ENCODE measurements at places on chromosomes 2 and 18.

DNA sequence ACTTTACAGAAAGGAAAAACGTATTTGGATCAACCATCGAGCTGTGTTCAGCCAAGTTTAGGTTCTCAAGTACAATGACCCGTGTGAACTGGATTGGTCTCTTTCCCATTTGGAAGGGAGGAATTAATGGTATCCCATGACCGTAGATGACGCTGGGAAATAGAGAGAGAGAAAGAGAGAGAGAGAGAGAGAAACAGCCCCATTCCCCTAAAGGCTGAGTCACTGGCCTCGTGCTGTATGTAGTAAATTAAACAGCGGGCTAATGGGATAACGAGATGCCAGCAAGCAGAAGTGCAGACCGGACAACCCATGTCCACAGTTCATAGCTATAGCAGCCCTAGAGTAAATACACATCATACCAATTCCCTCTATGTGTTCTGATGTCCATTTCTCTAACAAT lies 99.6 kb downstream of the BCL11A start:
- DNase-seq: no peak

DNA sequence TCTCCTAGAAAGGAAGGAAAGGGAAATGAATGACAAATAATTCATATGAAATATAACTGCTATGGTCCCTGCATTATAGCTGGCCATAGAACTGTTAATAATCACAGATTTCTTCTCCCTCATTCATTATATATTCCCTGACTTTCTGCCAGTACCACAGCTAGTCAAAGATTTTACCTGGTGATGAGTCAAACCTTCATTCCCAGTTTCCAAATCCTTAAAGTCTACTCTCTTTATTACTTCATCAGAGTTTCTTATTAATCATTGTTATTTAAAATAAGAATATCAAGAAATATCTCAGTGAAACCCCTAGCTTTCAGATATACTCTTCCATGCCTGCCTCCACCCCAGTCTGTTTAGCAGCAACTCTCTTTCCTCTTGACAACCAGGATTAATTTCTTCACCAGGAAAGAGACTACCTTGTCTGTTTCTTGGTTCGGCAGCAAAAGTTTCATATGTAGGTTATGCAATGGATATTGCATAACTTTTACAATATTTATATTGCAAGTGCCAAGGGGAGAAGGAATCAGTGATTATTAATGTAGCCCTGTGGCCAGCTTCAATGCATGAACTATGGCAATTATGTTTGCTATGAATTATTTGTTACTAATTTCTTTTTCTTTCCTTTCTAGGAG lies 533.8 kb downstream of the FBXO15 start:
- DNase-seq: no peak

DNA sequence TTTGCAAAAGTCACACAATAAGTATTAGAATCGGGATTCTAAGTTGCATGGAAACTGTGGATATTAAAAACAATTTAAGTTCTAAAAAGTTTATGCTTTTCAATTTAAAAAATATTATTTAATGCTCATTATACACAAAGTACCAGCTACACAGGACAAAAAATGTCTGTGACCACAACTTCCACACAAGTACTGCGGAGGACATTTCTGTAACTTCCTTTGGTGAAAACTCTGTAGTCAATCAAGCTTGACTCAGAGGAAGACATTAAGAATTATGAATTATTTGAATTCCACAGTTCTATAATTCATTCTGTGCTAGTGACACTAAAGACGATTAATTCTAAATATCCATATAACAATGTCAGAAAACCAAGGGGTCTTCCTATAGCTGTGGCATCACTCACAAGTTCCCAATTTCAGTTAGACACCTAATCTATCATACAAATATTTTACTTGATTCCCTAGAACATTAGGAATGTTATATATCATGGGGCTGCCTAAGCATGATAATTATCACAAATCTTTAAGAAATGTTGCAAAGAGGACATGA lies 120.5 kb downstream of the AFF3 start:
- DNase-seq: no peak

- DNase-seq: no peak
Observed at GRCh38 chr2:59930430-59930829, 623.0 kb downstream of the BCL11A start.

GRCh38 chr2:198096965-198097364 lies 292.6 kb downstream of the PLCL1 start:
- no peak for DNase-seq

DNA sequence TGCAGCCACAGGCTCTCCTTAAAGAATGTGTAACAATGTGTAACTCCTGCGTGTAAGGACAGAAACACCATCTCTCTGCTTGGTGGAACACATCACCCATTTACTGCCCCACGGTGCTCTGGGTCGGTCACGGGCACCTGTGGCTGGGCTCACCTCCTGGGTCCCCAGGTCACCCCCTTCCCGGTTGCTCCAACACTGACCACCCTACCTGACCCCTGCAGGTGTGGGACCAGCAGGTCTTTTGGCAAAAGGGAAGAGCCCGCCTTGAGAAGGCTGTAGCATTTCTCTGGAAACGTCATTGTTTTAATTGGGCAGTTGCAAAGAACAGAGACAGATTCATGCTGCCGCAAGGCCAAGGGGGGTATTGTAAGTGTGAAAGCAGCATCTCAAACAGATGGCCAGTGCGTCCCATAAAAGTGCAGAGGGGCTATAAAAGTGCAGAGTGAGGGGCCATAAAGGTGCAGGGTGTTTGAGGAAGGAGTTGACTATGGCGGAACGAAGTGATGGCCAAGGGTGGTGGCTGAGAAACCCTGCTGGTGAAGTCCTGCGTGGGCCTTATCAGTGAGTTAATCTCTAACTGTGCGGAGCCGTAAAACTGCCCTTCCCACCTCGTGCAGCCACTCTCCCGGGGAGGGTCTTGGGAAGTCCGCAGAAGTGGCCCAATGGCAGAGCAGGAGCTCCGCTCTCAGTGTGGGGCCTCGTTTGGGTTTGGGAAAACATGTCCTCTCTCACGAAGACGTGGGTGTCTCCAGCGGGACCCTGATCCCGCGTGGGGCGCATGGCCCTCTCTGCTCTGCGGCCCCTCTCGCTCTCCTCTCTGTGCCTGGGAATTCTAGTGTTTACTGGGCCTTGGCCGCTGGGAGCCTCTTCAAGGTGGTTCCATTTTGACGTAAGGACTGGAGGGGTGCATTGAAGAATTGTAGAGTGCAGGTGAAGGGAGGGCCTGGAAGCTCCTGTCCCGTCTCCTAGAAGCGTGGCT lies 13.7 kb upstream of the NEU4 start:
- DNase-seq: no peak

DNA sequence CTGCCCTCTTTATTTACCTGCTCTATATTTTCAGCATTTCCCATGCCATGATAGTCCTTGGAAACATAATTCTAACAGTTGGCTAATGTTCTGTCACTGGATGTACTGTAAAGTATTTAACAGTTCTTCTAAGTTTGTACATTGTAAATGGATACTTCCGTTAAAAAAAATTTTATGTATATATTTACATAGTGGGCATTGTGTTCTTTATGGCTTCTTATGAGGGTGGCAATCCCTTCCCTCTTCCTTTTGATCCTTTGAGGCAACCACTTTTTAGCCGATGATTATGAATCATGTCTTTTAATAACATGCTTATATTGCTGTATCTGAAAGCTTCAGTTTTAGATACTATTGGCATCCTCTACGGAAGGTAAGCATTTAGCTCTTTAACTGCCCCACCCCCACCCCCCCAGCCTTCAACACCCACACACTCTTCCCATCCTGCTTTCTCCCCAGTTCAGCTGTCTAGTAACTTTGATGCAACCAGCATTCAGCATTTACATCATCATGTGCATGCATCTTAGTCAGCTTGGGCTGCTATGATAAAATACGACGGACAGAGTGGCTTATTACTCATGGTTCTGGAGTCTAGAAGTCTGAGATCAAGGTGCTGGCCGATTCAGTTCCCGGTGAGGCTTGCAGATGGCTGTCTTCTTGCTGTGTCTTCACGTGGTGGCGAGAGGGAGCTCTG lies 21.0 kb upstream of the EDAR start:
- no peak for DNase-seq

GRCh38 chr2:38656866-38657480 lies 8.9 kb upstream of the GALM start:
- DNase-seq: no peak

DNA sequence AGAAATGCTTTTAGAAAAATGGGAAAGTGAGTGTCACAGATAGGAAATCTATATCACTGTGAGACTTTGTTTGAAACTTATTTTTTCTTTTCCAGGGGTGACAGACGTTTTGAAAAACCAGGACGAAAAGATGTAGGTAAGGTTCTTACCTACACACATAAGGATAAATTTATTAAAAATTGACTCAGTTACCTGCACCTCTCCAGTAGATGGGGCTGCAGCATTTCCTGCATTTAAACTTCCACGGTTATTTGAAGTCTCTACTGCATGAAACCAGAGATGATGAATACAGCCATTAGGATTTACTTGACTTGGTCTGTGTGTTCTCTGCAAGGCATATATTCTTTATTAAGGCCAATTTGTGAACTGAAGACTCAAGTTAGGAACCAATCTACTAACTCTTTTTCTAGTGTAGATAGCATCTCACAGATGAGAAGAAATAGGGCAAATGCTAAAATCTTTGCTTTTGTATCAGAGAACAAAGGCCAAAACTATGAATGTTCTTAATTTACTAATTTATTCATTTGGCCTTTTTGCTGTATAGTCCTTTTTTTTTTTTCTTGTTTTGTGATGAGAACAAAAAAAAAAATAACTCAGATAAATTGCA lies 15.0 kb downstream of the KCNJ13 start:
- peak; percentile 43 for DNase-seq

DNA sequence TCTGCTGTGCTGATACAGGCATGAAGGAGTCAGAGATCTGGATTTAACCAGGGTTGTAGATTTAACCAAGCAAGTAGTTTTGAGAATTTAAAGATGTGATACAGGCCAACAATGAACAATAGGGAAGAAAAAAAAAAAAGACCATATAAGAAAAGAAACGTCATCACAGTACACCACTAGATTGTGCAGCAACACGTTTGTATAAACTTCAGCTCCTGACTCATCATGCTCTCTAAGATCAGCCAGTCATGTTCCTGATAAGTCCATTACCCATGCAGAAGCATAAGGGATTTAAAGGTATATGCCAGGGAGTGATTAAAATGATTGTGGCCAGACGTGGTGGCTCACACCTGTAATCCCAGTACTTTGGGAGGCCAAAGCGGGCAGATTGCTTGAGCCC lies 22.3 kb upstream of the ERICH2 start:
- DNase-seq: no peak

- no peak for DNase-seq
Observed at GRCh38 chr2:231900972-231901371, 25.2 kb downstream of the NPPC start.

DNA sequence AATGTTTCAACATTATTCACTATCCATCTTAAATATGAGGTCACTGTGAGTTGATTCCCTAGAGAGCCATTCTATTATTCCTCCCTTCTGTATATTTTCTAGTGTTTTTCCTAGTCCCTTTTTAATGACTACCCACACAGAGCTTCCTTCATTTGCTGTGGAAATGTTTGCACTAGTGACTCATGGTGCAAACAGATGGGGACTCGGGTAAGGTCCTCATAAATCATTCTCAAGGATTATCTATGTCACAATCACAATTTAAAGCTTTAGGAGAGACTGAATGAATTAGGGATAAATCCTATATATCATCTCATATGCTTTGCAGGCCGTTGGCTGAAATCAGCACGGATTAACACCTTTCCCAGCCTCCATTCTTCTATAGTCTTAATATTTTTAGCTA lies 159.6 kb downstream of the DCC start:
- DNase-seq: no peak

DNA sequence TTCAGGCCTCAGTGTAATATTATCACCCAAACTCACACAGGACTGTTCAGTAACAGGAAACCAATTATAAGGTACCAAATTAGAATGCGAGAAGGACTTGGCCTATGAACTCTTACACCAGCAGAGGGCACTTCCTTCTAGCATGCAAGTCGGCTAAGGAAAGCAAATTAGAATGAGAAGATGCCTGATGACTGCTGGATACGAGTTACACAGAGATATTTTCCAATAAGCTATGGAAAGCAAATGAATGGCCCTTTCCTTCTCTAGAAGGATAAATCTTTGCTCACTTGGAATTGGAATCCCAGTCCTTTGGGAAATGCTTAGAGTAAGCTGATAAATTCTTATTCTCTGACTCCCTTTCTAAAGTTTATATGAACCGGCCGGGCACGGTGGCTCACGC lies 109.8 kb downstream of the AP1S3 start:
- peak; percentile 35 for DNase-seq

DNA sequence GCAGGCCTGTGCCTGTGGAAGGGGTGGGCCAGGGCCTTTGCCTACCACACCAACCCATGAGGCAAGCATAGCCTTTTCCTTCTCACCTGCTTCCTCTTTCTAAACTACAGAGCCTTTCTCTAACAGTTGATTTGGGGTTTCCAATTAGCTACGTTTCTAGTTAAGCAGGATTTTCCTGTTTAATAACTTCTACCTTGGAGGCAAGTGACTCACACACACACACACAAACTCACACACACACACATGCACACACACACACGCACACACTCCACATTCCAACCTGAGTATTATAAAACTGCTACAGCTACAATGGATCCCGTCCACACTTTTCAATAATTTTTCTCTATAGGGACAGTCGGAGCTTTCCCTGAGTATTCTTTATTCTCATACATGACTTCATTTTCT lies 84.9 kb downstream of the SOX11 start:
- DNase-seq: peak; percentile 64

Measured in renal pelvis (tissue), 12 donors.